ENCODE measurements at places on chromosomes 2 and 18.
A peak's percentile ranks its signal among the peaks of the same experiment; 100 is the strongest.

GRCh38 chr2:28901202-28901601 lies 6.7 kb downstream of the WDR43 start:
- DNase-seq, result no peak

DNA sequence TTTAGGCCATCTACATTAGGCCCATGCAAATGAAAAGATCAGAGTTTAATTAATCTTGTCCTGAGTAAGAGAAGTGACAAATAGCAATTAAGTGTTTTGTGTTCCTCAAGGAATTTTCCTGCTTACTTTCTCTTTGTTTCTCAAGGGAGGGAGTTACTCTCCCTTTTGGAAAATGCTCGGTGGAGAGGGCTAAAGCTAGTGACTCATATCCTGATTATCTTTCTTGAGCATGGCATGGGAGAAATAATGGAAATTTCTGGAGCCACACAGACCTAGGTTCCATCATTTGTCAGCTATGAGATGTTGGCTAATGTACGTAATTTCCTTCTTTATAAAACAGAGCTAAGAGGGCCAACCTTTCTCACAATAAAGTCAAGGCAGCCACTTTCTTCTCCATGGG lies 177.1 kb downstream of the ETAA1 start:
- no peak for DNase-seq

GRCh38 chr2:218081695-218082094 lies 12.6 kb downstream of the RUFY4 start:
- no peak for DNase-seq

DNA sequence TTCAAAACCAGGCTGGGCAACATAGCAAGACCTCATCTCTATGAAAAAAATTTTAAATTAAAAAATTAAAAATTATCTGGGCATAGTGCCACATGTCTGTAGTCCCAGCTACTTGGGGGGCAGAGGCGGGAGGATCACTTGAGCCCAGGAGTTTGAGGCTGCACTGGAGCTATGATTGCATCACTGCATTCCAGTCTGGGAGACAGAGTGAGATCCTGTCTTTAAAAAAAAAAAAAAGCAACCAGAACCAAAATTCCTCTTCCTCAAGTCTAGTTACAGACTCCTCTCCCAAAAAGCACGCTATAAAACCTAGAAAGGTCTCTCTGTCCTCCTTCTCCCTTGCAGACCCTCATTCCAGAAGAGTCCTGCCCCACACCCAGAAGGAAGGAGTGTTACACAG lies 23.9 kb downstream of the TNFAIP6 start:
- DNase-seq, result no peak

GRCh38 chr2:189577121-189577520 lies 3.5 kb downstream of the SLC40A1 start:
- DNase-seq, result no peak

DNA sequence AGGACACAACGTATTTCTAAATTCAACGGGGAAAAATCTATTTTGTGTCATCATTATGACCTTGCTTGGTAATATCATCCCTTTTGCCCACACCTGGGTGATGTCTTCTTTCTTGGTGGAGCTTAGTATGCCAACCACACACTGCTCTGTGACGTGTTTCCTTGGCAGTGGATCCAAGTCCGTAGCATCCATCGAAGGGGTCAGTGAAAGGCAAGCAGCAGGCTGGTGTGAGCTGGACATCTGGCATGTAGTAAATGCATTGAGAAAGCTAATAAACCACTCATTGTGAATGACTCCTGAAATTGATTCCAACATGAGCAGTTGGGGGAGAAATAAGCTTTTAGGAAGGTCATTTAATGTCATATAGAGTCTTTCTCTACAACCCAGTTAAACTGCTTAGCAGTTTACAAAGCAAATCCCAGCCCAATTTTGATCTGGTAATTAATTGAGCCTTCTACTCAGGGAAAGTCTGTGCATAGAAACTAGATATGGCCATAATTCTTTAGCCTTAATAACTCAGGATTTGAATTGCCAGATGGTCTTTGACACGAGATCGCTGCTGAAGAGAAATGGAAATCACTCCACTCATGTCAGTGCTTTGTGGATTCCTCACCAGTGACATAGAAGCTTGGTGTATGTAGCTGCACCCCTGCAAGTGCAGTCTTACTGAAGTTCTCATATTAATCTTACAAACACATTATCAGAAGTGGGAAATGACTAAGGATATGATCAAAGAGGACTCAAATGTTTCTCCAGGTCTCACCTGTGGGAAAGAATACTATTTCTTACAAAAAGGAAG lies 494.8 kb downstream of the CMPK2 start:
- peak; percentile 89 for DNase-seq

- DNase-seq, result no peak
These were observed 317.4 kb downstream of the EN1 start for GRCh38 chr2:118529908-118530599.

- no peak for DNase-seq
These were observed 364.7 kb downstream of the GPD2 start for GRCh38 chr2:156800781-156801361.

DNA sequence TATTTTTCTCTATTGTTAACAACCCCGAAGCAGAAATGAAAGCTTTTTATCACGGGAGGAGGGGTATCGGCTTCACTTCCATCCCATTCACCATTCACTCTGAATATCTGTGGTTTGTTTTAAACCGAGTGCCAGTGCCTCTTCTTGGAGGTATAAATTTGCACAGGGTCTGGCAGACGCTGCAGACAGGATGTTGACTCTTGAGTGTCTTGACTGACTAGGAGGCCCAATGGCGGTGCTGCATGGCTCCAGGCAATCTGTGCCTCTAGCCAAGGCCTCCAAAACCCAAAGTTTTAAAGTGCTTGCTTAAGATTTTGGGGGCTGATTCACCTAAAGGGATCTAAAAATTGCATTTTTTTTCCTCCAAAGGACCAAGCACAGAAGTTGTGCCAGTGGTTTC lies 183.8 kb downstream of the LTBP1 start:
- no peak for DNase-seq

DNA sequence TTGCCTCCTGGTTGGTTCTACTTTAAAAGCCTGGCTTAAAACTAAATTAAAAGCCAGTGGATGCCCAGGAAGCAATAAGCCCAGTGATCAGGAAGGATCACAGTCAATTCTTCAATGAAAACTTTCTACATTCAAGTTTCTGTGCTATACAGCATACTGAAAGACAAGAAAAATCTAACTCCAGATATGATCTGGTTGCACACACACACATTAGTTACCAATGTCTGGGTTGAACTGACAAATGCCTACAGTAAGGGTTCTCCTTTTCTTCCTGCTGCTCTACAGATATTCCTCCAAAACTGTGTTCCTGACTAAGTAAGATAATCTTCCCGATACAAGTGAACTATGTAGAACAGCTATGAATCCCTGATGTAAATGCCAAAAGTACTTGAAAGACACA lies 81.3 kb downstream of the ROCK2 start:
- no peak for DNase-seq

DNA sequence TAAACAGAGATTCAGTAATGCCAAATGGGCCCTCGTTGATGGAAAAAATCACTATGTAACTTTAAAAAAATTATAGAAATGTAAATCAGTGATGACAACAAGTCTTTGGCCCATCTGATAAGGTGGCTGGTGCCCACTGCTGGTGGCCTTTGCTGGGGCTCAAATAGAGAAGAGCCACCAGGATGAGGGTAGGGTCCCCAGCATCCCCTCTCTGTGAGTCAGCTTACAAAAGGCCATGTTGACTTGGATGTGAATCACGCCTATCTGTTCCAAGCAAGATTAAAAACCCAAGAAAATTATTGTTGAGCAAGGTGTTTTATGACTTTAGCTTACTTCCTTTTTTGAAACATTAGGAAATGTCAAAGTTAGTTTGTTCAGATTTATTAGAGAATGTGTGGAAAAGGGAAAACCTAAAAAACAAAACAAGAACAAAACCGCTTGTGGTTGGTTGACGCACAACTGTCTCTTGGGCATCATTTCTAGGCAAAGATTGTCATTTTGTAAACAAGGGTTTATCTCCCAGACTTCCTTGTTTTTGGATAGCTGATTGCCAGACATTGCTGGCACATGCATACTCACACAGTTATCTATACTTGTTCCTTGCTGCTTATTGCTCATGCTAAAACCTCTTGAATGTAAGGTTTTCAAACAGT lies 53.7 kb upstream of the ZNF396 start:
- DNase-seq, result no peak

GRCh38 chr2:23700627-23701026 lies 226.3 kb downstream of the ATAD2B start:
- DNase-seq, result no peak

- no peak for DNase-seq
These were observed 98.3 kb downstream of the RAPGEF4 start for GRCh38 chr2:172833898-172834297.

- no peak for DNase-seq
These were observed 106.4 kb upstream of the CCDC85A start for GRCh38 chr2:56077359-56077915.

DNA sequence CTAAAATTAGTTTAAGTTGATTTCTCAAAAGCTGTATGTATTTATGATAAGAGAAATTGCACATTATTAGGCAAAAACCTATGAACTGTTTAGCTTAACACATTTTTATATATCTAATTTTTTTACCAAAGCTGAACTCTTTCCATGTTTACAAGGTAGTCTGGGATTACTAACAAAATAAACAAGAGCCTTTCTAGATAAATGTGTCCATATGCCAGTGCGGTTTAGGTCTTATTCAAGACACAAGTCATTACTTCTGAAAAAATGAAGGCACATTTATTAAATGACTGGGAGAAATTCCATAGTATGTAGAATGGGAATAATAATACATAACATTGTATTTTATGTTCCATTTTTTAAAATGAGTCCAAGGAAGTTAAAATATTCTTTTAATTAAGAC lies 82.0 kb downstream of the DPP4 start:
- DNase-seq, result no peak

DNA sequence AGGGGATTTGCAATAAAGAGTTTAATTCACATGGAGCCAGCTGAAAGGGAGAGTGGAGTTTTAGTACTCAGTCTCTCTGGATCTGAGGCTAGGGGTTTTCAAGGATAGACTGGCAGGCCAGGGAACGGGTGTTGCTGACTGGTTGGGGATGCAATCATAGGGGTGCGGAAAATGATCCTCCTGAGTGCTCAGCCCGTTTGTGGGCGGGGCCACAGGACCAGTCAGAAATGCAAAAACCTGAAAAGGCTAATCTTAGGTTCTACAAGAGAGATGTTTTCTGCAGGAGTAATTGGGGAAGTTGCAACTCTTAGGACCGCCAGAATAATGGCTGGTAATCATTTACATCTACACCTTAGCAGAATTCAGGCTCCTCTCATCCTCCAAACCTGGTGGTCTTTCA lies 2.5 kb downstream of the NFU1 start:
- no peak for DNase-seq

DNA sequence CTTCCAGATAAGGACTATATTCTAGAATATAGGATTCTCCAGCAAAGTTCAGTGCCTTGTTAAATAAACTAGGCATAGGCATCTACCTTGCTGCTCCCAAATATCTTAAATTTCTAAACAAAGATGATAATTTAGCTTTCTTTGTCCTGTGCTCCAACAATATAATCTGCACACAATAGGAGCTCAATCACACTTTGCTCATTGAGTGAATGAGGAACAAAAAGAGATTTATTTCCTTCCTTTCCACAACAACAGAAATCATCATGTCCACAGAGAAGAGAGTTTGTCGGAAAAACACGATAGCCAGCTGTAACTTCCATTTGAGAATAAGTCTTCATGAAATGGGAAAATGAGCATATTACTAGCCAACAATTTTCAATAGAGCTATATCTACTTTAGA lies 256.7 kb downstream of the TCF4 start:
- DNase-seq, result no peak

DNA sequence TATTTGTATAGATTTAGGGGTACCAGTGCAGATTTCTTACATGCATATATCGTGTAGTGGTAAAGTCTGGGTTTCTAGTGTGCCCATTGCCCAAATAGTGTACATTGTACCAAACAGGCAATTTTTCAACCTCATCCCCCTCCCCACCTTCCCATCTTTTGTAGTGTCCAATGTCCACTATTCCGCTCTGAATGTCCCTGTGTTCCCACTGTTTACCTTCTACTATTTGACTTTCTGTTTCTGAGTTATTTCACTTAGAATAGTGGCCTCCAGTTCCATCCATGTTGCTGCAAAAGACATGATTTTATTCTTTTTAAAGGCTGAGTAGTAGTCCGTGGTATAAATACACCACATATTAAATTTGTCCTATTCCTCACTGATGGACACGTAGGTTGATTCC lies 132.9 kb downstream of the FTCDNL1 start:
- no peak for DNase-seq

GRCh38 chr2:14903709-14904374 lies 271.3 kb downstream of the LRATD1 start:
- DNase-seq, result peak; percentile 33

DNA sequence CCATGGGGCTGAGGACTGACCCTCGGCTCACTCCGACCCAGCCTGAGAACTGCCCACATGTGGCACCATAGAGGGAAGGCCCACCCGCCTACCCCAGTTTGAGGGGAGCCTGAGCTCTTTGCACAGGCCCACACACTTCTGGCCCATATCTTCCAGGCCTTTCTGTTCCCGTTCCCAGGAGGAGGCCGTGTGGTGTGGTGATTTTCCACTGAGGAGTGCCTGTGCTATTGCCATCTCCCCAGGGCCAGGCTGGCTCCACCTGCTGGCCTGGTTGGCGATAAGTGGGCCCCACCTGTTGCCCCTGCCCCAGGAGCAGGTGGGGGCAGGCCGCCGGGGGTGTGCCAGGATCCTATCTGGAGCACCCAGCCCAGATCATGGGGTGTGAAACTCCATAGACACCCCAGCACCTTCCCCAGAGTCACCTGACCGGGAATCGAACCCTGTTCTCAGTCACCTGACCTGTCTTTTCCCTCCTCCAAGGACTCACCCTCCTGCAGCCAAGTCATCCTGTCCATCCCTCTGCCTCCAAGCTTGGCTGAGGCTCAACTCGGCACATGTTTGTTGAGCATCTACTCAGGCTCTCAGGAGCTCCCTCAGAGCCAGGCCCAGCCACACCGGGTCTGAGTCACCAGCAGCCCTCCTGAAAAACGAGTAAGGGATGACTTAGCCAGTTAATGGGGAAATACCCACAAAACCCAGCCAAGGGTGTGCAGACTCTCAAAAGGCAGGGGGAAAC lies 120.1 kb downstream of the CYP26B1 start:
- no peak for DNase-seq

DNA sequence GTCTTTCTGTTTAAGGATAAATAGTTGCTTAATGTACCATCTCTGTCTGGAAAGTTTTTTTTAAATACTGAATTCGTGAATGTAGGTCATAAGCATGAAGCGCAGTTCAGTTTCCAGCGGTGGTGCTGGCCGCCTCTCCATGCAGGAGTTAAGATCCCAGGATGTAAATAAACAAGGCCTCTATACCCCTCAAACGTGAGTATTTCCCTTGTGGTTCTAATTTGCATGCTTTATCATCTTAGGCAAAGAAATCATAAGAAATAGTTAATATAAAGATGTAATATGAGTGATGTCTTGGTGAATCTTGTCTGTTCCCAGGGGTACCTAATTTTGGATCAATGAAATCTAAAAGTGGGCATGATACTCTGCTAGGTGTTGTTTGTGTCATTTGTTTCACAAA lies 1.5 kb downstream of the NDC80 start:
- no peak for DNase-seq

Measured in NCI-H524 (cell line).